ENCODE measurements at places on chromosomes 1 and 21.
A peak's percentile ranks its signal among the peaks of the same experiment; 100 is the strongest.

GRCh38 chr1:12438349-12438924 lies 179.6 kb downstream of the DHRS3 start:
- peak; percentile 42 for DNase-seq

GRCh38 chr1:67583462-67583950 lies 101.5 kb upstream of the GADD45A start:
- no peak for DNase-seq

DNA sequence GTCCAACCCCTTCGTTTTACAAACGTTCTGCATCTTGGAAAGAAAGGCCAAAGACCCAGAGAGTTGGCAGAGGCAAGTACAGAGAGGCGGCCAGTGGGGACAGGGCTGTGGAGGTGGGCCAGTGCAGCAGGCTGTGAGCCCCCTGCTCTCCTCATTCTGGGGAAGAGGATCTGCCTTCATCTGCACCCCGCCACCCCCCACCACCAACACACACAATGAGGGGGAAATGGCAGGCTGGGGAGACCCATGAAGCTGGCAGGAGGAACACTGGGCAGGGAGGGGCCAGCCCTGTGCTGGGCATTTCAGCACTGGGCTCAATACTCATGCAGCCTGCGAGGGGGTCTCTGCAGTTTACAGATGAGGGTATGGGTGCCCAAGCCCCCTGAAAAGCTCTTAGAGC lies 14.6 kb downstream of the STMN1 start:
- no peak for DNase-seq

GRCh38 chr1:39407510-39407895 lies 83.9 kb upstream of the BMP8A start:
- DNase-seq = no peak

DNA sequence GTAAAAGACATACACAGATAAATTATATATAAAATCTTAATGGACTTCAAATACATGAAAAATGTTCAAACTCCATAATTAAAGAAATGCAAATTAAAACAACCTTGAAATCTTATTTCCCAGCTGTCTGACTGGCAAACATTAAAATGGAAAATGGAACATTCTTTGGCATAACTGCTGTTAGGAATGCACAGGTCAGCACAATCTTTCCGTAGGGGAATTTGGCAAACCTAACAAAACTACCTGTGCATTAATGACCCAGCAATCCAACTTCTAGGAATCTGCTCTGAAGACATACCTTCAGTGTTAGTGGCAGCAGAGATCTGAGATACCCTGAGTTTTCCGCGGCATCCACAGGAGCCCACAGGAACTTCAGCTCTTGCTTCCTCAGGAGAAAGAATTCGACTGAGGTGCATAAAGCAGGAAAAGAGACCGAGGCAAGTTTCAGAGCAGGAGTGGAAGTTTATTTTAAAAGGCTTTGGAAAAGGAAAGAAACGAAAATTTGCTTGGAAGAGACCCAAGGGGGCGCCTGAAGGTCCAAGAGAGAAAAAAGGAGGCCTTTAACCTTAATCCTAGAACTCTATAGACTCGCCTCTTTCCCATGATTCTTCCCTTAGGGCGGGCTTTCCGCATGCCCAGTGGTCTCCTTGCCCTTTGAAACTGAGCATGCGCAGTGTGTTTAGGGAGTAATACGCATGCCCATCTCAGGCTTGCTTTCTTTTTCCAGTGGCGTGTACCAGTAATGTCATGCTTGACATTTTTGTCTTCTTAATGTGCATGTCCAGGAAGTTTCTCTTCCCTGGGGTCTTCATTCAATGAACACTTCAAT lies 24.8 kb downstream of the LYPD8 start:
- no peak for DNase-seq

- no peak for DNase-seq
These were observed 7.1 kb upstream of the CLEC20A start for GRCh38 chr1:178503849-178504248.

DNA sequence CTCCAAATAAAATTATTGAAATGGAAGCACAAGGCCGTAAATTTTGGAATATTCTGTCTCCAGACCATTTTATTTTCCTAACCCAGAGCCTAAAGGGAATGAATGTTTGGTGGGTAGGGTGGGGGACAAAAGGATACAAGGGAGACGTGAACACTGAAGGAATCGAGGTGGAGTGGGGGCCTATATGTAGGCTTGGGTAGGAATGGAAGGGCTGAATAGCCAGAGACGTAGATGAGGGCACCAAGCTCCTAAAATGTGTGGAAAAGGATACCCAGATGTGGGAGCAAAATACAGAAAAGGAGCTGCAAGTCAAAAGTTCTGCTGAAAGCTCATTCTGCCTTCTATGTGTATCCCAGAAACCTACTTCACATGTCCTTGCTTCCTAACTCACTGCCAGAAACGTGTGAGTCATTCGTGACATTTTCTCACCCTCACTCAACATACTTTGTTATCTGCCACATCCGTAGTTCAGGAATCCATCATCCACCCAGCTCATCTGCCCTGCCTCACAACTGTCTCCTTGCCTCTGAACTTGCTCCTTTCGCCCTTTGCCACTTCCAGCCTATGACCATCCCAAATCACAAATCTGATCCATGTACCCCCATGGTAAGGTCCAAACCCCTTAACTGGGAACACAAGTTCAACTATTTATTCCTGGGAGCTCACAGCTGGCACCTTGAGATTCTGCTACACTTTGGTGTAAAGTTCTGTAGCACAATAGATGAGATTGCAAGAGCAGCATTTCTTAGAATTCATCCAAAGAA lies 84.1 kb upstream of the PRDX6 start:
- DNase-seq = no peak

DNA sequence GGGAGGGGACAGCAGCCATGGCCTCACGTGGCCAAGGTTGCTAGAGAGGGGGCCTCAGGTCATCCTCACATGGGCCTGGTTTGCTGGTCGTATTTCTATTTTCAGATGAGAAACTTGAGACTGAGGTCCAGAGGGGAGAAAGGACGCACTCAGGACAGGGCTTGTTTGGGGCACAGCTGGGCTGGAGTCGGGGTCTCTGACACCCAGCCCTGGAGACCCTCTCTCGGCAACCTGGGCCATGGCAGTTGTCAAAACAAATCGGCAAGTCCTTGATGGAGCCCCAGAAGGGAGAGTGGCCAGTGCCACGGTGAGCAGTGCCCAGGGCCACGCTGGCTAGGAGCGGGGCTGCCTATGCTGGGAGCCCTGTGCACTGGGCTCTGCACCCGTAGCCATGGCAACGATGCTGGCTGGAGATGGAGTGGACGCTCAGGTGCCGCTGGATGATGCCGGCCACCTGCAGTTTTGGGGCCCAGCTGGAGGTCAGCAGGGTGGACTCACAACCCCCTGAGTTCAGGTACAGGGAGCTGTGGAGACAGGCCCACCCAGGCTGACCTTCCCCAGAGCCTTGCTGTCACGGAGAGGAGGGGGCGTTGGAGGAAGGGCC lies 11.1 kb downstream of the LRRC3 start:
- no peak for DNase-seq

DNA sequence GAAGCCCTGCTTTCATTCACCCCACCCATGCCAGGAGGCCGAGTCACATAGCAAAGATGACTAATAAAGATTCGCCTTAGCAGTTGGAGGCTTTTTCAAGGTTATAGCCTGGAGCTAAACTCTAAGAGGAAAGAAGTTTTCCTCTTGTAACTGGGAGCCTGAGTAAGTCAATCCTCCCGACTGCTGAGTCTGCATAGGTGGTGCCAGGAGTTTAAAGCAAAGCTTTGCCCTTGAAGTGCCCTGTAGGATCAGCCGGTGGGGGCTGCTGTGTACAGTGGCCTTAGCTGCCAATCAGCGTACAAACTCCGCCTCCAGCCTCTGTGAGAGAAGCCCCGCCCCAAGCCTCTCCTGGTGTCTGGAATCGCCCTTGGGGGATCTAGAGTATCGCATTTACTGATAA lies 147.5 kb upstream of the SPATA6 start:
- no peak for DNase-seq

- no peak for DNase-seq
These were observed 78.2 kb upstream of the FGGY start for GRCh38 chr1:59218521-59219236.

DNA sequence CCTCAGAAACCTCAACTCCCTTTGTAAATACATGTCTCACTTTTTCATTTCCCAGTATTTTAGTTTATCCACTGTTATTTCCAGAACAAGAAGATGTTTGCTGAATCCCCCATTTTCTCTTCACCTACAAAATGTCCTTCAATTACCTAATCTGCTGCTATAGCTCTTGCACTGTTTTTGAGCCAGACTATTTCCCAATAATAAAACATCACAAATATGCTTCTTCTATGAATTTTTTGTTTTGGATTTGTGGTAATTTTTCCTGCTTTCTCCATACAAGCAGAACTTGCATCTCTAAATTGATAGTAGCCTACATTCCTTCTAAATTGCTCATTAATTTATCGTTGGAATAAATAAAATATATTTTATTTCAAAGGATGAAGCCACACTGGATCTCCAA lies 199.6 kb upstream of the C1orf87 start:
- DNase-seq = no peak

- DNase-seq = no peak
These were observed 71.6 kb upstream of the CNIH3 start for GRCh38 chr1:224544346-224545110.

- no peak for DNase-seq
These were observed 2.0 kb downstream of the PTPRF start for GRCh38 chr1:43532716-43533115.

DNA sequence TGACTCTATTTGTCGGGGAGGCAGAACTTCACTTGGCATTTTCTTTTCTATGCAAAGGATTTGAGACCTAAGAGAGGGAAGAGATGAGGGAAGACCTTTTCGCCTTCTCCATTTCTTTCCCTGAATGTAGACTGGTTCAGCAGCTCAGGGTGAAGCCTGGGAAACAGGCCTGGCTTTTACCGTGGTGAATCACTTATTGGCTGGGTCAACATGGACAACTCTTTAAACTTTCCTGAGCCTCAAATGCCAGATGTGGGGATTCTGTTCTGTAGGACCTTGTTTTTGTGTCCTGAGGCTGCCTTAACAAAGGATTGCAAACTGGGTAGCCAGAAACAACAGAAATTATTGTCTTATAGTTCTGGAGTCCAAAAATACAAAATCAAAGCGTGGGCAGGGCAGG lies 455.8 kb upstream of the VAMP3 start:
- DNase-seq = no peak

DNA sequence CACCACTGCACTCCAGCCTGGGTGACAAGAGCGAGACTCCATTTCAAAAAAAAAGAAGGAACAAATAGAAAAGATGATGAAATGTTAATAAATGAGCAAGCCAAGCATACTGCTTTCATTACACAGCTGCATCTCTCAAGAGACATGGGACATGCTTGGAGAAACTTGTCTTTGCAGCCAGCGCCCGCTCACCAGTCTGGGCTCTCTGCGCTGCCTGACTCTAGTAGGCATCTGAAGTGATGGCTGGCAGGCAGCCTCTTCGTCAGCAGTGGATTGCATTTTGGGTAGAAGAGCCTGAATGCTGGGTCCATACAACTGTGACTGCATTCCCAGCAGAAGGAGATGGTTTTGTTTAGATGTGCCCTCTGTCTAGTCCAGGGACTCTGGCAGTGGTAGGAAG lies 48.0 kb downstream of the IL6R start:
- no peak for DNase-seq

GRCh38 chr1:54355931-54356679 lies 50.1 kb downstream of the SSBP3 start:
- DNase-seq = no peak

DNA sequence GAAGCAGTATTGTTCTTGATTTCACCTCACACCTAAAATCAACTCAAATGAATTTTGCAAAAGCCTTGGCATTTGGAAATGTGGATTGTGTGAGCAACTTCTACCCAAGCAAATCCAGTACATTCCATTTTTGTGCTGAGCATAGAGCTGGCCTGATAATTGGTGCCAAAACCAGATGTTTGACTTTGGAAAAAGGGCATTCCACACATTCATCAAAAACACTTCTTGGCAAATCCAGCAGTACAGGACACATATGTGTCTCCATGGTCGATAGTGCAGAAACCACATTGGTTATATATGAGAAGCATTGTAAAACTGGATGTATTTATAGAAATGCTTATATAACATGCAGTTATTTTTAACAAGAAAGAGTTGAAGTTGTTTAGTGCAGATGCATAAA lies 210.4 kb downstream of the KCNK2 start:
- no peak for DNase-seq

DNA sequence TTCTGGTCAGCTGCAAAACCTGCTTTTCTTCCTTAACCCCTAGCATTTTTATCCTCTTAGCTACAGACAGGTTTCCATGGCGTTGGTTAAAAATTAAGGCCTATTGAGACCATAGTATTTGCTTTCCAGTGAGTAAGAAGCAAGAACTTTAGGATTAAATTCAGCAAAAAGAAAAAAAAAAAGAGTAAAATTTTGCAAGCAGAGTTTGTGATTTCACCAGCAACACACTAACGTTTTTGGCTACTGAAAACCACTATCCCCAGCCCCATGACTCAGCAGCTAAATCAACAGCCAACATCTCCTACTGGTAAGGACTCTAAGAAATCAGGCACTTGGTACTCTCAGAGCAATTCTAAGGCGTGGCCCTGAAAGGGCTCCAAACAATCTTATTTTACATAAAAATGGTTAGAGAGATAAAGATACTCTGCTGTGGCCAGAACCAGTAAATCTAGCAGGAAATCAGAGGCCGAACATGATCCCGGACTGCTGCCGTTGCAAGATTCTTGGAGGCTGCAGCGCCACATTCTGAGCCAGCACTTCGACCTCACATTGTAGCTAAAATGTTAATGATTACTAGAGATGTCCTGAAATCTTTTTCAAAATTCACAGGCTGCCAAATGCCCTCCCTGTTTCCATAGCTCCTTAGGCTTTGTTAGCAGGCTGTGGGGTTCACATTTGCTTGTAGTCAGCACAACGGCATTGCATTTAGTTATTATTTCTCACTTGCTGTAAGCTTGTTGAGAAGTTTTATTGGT lies 1.6 kb upstream of the ENO1 start:
- peak; percentile 28 for DNase-seq

DNA sequence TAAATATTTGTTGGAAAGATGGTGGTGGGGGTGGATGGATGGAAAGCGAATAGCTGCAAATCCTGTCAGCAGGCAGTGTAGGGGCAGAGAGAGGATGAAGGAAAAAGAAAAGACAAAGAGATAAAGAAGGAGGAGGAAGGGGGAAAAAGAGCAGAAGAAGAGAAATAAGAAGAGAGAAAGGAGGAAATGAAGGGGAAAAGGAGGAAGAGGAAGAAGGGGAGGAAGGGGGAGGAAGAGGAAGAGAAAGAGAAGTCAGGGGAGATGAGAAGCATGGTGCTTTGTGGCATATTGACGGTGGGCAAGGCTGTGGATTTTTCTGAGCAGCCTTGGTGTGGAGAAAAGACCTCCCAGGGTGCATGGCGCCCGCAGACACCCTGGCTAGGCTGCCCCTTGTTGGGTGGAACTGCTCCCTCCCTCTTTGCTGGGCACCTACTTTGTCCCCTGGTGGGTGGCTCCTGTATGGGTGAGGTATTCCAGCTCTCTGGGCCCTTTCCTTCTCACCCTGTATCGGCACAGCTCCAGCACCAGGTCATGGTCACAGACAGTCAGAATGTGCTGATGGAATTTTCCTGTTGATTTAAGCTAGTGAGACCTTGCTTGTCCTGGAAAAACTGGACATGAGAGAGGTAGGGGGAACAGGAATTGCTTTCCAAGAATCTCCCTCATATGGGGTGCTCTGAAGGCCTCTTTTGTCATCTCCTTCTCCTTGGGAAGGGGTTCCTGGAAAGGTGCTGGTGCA lies 45.7 kb upstream of the TLR5 start:
- no peak for DNase-seq

All from activated gamma-delta T cell treated with anti-CD3 and anti-CD28 coated beads, Interleukin-2, amount 50 U/mL, for 16 hours (primary cell).